ENCODE measurements at places on chromosomes 4 and X. TPM values are rescaled to one million over a fixed set of nuclear protein-coding genes. Genes with fewer than 3 reads are reported as not detected.

The COX7B2 gene
- total RNA-seq, result not detected

The NAA11 gene
- total RNA-seq, result not detected

The TCEAL2 gene
- 33.4 TPM for total RNA-seq

The MAGEA3 gene
- not detected for total RNA-seq

The HPGDS gene
- total RNA-seq, result 1.2 TPM

The PKD2 gene
- 58.3 TPM for total RNA-seq

The SLC25A5 gene
- 88.0 TPM for total RNA-seq

The VCX3A gene
- total RNA-seq, result not detected

The AFP gene
- total RNA-seq, result not detected

The AFF2 gene
- 313 TPM for total RNA-seq

The GJB1 gene
- total RNA-seq, result not detected

The ODAPH gene
- total RNA-seq, result not detected

The OTC gene
- total RNA-seq, result 0.41 TPM

The MAPK10 gene
- 177 TPM for total RNA-seq

The CDS1 gene
- total RNA-seq, result 8.6 TPM

GRCh38 chr4:24224446-24224845, 334.6 kb upstream of the PPARGC1A start:
- no peak for DNase-seq

DNA sequence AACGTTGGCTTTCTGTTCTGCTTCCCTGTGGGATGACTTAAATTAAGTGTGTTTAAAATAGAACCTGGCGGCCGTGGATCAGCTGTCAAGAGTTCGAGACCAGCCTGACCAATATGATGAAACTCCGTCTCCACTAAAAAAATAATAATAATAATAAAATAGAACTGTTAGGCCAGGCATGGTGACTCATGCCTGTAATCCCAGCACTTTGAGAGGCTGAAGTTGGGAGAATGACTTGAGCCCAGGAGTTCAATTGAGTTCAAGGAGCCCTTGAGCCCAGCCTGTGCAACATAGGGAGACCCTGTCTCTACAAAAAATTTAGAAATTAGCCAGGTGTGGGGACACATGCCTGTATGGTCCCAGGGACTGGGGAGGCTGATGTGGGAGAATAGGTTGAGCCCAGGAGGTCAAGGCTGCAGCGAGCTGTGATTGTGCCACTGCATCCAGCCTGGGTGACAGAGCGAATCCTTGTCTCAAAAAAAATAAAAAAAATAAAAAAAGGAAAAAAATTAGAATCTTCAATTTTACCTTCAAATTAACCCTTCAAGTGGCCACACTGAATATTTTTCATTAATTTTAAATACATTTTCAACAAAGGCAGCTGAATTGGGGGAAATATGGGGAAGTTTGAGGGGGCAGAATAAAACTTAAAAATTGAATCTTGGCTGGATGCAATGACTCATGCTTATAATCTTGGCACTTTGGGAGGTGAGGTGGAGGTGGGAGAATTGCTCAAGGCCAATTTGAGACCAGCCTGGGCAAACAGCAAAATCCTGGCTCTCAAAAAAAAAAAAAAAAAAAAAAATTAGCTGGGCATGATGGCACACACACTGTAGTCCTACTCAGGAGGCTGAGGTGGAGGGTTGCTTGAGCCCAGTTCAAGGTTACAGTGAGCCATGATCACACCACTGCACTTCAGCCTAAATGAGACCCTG, 31.8 kb upstream of the HSD17B13 start:
- DNase-seq, result no peak

GRCh38 chr4:77220828-77221613, 64.0 kb downstream of the CCNG2 start:
- DNase-seq, result no peak

- no peak for DNase-seq
These were observed 16.1 kb downstream of the GABRA4 start for GRCh38 chr4:46977245-46977644.

GRCh38 chr4:89306486-89307177, 968 bp downstream of the GPRIN3 start:
- DNase-seq, result no peak

- no peak for DNase-seq
These were observed 46.2 kb downstream of the PDS5A start for GRCh38 chr4:39931441-39931901.

- DNase-seq, result no peak
These were observed 4.2 kb upstream of the SLBP start for GRCh38 chr4:1716065-1716945.

DNA sequence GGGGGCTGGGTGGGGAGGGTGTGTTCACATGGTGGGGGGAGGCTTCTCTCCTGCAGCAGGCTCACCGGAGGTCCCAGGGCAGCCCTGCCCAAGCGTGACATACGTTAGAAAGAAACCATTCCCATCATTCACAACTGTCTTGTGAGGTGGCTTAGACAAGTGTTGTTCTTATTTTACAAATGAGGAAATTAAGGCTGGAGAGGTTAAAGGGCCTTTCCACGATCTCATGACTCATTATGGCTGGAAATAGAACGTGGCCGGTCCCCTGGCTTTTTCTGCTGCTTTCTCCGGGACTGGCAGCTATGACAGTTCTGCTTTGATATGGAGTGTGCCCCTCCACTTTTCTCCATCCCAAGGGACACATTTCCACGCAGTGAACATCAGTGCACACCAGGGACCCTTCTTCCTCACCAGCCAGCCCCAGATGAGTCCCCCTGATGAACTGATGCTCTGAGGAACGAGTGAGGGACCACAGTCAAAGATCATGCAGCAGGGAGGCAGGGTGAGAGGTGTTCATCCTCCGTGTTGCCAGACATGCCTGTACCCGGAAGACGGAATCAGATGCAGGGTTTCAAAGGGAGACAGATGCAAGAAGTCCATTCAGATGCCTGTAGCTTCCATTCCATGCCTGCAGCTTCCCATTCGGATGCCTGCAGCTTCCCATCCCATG, 64.0 kb upstream of the ACSL1 start:
- no peak for DNase-seq

DNA sequence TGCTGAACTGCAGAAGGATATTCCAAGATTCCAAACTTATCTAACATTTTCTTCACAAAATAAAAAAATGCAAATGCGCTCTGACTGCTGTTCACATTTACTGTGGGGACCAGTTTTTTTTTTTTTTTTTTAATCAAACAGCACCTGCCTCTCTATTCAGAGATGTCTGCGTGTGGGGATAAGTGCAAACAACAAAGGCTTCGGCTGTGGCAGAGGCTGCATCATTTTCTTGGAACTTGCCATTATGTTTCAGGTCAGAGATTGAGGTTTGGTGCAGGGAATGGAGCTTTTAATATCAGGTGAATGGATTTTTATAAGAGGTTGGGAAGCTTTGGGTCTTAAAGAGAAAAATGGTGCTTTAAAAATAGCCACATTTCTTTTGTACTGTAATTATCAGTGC, 78.2 kb upstream of the TET2 start:
- no peak for DNase-seq

DNA sequence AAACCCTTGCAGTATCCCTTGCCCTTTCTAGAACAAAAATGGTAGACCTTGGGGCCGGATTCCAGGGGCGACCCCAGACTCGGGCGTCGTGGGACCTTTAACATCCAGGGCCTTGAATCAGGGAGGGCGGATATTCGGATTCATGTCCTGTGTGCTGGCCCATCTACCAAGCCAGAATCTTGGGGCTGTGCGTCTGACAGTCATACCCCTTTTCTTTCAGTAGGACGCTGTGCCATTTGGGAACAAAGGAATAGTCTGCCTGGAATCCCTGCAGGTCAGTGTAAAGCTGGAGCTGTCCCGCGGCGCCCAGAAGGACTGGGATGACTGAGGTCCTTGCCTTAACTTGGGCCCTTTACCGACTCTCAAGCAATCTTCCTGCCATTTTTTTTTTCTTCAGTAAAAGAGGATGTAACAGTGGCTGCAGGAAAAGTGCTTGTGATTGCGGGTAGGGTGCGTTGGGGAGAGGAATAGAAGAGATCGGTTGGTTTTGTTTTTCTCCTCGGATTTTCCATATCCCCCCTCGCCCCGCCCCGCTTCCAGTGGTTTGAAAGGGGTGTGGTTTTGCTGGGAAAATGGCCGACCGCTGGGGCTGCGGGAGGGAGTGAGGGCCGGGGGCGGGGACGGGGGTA, 518 bp downstream of the ARMCX1 start:
- peak; percentile 44 for DNase-seq

DNA sequence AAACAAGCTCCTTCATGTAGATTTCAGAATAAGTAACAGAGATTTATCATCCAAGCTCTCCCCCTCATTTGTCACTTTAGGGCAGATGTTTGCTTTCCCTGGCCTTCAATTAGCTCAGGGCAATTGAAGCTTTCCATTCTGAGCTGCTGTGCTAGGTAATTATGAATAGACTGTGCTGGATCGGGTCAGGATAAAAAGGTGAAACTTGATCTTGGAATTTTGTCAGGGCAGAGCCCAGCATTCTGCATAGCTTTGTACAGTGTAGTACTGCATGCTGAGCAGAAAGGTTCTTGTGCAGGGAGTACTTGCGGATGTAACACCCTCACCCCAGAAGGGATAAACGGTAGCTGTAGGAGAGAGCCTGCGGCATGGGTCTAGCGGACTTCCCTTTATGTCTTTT, 64.0 kb upstream of the CLDN34 start:
- no peak for DNase-seq

DNA sequence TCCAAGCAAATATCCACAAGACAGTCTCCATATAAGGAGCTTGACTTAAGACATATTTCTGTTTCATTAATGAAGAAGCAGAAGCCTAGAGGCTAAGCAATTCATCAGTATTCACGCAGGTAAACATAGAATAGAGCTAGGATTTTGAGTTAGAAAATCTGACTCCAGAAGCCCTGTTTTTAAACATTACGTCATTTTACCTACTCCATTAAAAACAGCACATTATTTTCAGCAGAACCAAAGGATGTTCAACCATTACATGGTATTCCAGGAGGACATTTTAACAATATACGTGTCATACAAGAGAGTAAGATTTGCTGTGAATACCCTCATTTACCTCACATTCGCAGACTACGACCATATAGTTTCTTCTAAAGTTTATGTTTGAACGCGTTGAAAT, 403.3 kb upstream of the TRAM1L1 start:
- DNase-seq, result no peak

DNA sequence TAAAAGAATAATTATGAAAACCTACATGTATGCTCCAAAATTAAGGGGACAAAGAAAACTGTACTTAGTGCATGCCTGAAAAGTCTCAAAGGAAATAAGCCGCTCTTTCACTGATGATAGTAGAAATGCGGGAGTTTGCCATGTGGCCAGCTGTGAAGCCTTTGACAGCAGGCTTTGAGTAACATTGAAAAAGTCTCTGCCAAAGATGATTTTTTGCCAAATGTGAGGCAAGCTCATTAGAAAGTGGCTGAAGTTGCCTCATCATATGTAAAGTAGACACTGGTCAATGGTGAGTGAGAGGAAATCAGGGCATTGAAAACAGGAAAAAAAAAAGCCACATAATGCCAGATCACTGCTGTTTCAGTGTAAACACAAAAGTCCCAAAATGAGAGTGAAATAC, 2360.1 kb downstream of the PCDH7 start:
- no peak for DNase-seq

- no peak for DNase-seq
These were observed 172.5 kb downstream of the SH2D1A start for GRCh38 chrX:124518885-124519284.

DNA sequence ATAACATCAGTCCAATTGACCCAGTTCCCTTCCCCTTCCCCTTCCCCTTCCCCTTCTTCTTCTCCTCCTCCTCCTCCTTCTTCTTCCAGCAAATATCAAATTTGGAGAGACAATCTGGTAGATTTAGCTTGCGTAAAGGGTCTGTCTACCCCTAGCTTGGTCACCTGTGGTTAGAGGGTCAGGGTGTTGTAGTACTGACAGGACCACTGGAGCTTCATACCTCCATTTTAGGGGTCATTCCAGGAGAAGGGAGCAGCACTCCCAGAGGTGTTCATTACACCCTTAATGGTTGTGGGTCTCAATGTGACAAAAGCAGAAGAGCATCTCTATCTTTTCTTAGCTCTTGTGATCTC, 3.7 kb upstream of the FGB start:
- DNase-seq, result no peak

- DNase-seq, result no peak
These were observed 117.2 kb downstream of the PDHA2 start for GRCh38 chr4:95957054-95957453.

DNA sequence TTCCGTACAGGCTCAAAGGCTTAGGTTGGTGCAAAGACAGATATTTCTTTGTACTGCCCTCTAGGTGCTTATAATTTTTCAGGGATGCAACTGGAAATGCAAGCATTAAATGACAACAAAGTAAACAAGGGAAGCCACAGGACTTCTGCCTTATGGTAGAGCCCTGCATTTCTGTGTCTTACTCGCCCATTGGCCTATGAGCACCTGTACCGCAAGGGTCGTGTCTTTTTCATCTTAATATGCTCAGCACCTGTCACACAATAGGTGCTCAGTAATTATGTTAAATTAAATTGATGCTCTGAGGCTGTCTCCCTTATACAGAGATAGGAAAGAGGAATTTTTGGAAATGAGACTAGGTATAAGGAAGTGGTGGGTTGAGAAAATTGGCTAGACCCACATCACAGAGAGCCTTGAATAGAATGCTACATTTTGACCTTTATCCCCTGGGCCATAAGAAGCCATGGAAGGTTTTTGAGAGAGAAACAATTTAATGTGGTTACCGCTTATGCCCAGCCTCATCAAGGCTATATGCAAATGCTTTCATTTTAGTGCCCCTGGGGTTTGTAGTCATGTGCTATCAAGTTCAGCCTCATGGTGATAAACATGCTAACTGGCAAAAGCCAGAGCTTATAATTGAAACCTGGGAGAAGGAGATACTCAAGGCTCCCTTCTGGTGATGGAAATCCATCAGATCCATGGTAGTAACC, 16.3 kb downstream of the VSIG4 start:
- no peak for DNase-seq

- no peak for DNase-seq
These were observed 232.9 kb upstream of the F9 start for GRCh38 chrX:139297638-139298037.

DNA sequence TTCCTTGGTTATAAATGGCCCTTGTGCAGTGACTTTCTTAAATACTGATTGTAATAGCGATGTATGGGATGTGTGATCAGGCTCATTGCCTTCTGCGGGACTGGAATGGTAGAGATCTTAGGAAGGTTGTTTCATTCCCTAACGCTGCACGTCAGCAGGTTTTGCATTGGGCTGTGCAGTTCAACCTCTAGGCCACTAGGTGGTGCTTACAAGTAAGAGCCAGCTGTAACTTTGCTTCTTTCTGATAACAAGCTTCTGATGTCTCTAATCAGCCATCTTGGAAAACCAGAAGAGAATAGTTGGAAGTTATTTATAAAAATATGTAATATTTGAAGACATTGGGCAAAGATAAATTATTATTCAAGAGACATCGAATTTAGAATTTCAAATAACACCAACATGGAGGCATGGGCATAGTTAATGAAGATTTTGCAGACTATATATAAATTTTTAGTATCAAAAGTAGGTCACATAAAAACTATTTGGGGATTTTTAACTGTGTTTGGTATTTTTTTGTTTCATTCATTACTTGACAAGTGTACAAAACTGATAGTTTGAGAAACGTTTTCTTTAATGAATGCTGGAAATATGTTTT, 339.7 kb upstream of the PCDH7 start:
- no peak for DNase-seq

- no peak for DNase-seq
These were observed 13.7 kb downstream of the APELA start for GRCh38 chr4:164890691-164891090.

GRCh38 chrX:9728261-9728660, 37.4 kb downstream of the GPR143 start:
- DNase-seq, result no peak

GRCh38 chr4:155758481-155759371, at the start of gene GUCY1B1:
Gene GUCY1B1 (plus strand): TSS chr4:155759021. CDS start chr4:155759141, 120 bp downstream.
- DNase-seq, result peak; percentile 97

GRCh38 chr4:1297023-1297395, 7.3 kb downstream of the MAEA start:
- DNase-seq, result no peak
